ENCODE measurements at places on chromosomes 5 and 9.

GRCh38 chr5:154850255-154851062 is at the start of gene FAXDC2:
TSS of gene FAXDC2 (minus strand) at chr5:154850603. CDS start at chr5:154838178, 12,425 bp downstream.
- peak; percentile 44 for DNase-seq

GRCh38 chr5:90113108-90113507 is 296.4 kb downstream of the CETN3 start:
- no peak for DNase-seq

DNA sequence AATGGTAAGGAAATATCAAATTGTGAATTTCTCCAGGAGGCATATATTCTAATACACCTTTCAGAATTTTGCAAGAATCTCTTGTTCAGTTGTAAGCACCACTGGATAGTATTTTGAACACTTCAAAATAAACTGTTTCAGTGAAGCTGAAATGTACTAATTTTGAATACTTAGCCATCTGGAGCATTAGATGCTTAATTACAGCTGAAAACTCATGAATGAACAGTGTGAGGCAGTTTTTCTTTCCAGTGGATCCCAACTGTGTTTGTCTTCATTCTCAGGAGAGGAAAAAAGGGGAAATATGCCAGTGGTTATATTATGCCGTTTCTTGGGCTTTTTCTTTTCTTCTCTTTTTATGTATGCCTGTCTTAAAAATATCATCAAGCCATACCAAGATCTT is 306.0 kb upstream of the SEMA6A start:
- no peak for DNase-seq

DNA sequence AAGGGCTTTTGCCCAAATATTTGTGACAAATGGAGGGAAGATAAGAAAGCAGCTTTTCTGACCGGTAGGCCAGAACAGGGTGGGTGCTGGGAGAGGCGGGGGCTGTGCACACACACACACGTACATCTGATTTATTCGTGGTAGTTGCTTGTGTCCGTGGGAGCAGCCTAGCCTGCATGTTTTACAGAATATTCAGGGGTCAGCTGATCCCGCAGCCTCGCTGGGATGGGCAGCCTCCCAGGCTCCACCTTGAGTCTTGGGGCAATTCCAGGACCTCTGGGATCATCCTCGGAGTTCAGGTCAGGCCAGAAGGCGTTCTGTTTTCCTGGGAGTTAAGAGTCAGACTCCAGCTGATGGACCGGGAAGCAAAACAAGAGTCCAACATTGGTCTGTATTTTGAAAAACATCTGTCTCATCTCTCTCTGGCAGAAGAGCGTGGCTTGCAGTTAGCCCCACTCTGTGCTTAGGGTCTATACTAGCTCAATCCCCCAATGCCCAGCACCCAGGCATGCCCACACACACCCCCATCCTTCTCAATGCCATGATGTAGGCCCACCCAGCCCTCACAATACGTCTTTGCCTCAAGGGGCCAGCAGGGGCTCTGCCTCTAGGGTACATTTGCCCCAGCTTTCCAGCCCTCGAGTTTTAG is 210.6 kb downstream of the GOLPH3 start:
- no peak for DNase-seq

GRCh38 chr9:98345011-98345410 is 89.6 kb upstream of the TBC1D2 start:
- DNase-seq: no peak

GRCh38 chr5:125600559-125600958 is 822.6 kb upstream of the GRAMD2B start:
- DNase-seq: no peak

DNA sequence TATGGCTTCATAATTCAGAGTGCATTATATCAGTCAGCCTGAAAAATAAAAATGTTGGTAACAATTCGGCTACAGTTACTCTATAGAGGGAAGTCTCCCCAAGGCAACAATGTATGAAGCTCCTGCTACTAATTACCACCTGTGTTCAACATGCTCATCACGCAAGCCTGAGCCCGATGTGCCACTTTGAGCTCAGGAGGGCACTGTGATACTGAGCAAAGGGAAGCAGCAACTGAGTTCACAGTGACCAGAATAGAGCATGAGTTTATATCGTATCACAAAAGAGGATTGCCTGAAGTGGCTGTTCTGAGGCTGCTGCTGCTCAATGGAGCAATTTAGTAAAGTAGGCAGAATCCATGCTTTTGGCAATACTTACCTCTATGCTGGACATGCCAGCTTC is 202.0 kb upstream of the HAPLN1 start:
- no peak for DNase-seq

DNA sequence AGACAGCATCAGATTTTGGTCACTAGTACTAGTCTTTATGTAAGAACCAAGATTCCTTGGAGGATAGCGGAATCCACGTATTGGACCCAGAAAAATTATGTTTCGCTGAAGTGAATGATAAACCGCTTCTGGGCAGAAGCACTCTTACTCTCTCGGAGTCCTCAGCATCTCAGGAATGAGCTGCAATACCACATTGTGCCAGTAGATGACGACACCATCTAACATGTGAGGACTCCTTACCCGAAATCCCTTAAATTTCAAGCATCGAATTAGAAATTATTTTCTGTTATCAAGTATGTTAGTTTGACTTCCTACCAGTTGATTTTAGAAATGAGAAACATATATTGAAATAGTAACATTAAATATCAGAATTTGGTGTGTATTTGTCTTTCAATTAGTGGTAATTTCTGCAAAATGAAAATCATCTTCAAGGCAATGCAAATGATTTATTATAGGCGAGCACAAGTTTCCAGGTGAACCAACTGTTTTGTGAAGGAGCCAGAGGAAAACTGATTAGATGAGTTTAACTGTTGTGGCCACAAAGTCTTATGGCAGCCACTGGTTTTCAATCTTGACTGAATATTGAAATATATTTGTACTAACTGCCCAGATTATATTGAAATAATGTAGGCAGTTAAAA is 66.0 kb upstream of the CAMK4 start:
- DNase-seq: no peak

DNA sequence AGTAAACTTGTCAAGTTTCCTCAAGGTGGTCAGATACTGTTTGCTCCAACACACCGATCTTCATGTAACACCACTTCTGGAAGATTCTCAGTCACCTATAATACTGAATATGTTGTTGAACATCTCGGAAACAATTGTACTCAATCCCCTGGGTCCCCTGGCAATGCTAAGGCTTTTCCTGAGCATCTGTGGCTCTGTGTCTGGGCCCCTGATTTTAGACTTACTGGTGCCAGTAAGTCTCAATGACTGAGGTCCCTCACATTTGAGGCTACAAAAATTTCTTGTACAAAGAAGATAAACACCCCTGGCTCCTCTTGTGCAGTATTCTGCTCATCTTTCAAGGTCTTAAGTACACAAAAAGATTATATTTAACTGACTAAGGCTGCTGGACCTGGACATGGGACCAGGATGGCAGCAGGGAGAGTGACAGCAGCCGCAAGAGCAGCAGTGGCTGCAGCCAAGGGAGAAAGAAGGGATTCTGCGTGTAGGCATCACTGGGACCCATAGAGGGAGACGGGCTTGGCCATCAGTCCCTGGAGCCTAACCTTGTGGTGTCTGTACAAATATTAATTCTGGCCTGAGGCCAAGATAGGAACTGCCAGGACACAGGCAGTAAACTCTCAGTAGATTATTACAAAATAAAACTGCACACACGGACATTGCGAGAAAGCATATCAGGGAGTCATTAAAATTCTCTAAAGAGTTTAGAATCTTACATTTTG is 49.0 kb upstream of the TNPO1 start:
- DNase-seq: no peak

- DNase-seq: no peak
These were observed 2.7 kb upstream of the IL12B start for GRCh38 chr5:159332800-159333544.

- DNase-seq: no peak
These were observed 6.2 kb downstream of the SLC6A19 start for GRCh38 chr5:1207555-1207954.

DNA sequence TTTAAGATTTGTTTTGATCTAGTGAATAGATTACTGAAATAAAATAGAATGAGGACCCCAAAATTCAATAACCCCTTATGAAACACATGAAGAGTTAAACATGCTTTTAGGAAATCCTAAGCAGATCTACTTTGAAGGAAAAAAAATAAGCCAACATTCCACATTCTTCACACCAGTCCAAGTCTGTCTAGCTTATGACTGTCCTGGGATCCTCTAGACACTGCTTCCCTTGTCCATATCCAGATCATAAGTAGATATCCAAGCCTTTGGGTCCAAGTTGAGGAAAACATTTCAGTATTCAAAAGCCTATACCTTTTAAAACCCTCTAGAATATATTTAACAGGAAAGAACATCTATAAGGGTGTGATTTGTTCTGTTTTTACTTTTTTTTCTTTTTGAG is 58.8 kb upstream of the MINAR2 start:
- DNase-seq: no peak

DNA sequence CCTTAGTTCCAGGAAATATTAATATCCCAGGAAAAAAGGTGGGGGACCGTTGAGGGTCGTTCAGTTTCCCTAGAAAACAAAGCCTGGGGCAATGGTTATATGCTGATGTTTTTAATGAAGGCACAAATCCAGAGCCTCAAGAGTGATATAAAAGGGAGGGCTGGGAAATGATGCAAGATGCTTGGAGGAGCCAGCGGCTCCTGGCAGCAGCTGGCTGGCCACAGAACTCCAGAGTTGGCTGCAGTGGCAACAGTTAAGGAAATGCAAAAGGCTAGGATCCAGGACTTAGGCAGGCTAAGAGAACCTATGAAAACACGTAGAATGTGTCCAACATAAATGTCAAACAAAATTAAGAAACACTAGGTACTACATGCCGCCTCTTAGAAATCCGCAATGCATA is 31.0 kb upstream of the B4GALT1 start:
- no peak for DNase-seq

- no peak for DNase-seq
These were observed 148.5 kb upstream of the ALDH1B1 start for GRCh38 chr9:38243993-38244392.

- DNase-seq: no peak
These were observed 611.1 kb downstream of the HTR1A start for GRCh38 chr5:63351164-63351563.

- DNase-seq: no peak
These were observed 41.6 kb upstream of the EXOC3 start for GRCh38 chr5:401146-402034.

DNA sequence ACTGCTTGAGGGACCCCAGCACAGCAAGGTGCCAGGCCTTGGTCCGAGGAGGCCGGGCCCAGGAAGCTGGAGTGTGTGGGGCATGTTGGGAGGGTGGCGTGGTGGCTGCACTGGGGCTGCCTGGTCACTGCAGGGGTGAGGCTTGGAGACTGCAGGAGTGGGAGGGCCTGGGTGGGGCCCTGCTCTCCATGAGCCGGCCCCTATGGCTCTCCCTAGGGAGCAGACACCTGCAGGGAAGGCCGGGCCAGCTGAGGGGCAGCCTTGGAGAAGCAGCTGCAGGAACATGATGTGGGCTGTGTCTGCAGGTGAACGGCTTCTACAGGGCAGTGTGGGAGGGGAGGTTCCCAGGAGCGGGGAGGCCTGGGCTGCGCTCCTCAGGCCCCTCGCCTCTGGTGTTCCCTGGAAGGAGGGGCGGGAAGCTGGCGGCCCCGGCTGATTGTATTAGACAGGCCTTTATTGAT is 41.7 kb upstream of the TMEM250 start:
- no peak for DNase-seq

GRCh38 chr9:20224756-20225155 is 397.5 kb downstream of the MLLT3 start:
- DNase-seq: no peak

DNA sequence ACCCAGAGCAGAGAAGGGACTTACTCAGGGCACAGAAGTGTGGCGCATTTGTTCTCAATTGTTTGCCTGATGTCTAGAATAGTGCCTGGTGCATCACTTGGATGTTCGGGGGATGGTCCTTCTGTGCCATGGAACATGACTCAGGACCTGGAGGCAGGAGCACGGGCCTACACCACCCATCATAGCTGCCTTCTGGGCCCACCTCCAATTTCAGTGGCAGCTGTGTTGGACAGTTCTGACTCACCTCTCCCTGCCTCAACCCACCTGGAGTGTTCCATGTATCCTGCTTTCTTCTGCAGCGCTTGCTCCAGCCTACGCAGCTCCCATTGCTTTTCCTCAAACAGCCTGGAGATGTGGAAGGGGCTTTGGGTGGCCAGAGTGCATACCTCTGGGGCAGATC is 12.5 kb upstream of the CXCL14 start:
- DNase-seq: no peak

DNA sequence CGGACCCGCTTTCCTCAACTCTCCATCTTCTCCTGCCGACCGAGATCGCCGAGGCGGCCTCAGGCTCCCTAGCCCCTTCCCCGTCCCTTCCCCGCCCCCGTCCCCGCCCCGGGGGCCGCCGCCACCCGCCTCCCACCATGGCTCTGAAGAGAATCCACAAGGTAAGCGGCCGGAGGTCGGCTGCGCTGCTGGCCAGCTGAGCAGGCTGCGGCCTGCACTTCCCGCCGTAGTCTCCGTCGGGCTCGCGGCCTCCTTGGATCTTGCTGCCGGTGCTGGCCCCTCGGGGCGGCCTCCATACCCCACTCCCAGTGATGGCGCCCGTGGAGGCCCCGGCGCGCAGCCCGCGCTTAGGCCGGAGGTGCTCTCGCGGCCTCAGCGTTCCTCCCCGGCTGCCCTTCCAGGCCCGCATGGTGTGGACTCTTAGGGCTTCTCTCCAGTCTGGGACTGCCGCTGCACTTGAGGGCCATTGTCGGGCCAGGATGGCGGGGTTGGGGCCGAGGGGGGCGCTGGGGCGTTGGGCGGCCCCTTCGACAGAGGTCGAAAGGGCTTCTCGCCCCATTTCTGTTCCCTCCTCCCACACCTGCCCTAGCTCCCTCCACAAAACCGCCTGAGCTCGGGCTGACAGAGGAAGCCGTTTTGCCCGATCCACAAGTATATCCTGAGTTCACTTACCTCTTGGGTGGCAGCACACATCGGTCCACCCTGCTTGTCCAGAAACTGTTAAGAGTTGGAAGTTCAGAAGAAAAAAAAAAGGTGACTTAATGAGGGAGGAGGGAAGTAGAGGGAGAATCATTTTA is 714 bp downstream of the UBE2D2 start:
- no peak for DNase-seq

- DNase-seq: no peak
These were observed 75.1 kb upstream of the SMIM23 start for GRCh38 chr5:171710451-171711024.

- DNase-seq: no peak
These were observed 42.4 kb downstream of the SERINC5 start for GRCh38 chr5:80213466-80213865.

- no peak for DNase-seq
These were observed 253.2 kb downstream of the CDH18 start for GRCh38 chr5:19734776-19735175.

GRCh38 chr5:39342460-39342859 is 21.8 kb downstream of the C9 start:
- no peak for DNase-seq

GRCh38 chr5:63825984-63826383 is 136.3 kb downstream of the HTR1A start:
- DNase-seq: no peak

Data from GM04503 (cell line).